ENCODE measurements at places on chromosomes 2 and 18. TPM values are rescaled to one million over a fixed set of nuclear protein-coding genes. Genes with fewer than 3 reads are reported as not detected.

Gene MPHOSPH10
- 29.0 TPM for total RNA-seq

- no peak for DNase-seq
These were observed 30.6 kb downstream of the ADRA2B start for GRCh38 chr2:96085541-96086355.

DNA sequence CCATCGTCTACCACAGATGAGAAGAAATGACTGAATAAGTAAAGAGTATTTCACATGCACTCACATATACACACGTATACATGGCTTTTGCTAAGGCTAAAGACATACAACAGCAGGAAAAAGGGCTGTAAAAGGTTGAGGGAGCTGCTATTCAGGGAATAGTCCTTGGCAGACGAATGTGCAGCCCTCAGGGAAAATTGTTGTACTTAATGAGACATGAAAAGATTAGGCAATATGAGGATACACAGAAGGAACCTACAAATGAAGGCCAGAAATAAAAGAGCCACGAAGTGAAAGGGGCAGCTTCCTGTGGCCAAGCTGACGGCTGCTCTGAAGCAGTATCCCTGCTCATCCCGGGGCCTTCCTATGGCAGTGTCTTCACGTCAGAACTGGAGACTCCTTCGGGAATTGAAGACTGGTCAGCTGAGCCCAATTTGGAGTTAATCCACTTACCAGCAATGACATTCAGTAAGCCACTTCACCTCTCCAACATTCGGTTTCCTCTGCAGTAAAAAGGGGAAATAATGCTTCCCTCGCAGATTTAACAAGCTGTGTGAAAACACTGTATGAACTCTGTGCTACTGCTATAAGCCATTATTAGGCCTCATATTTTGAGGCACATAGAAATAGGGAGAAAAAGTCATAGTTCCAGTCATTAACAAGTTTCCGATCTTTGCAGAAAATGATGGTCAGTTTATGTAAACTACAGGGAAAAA, 221.8 kb downstream of the STK39 start:
- DNase-seq: no peak

- peak; percentile 87 for DNase-seq
These were observed 21.7 kb downstream of the DDX18 start for GRCh38 chr2:117835990-117836760.

Measured in myocyte (in vitro differentiated cells).